Spinal cord (tissue), 10 donors: ENCODE measurements at places on chromosomes 3 and 15. TPM values are rescaled to one million over a fixed set of nuclear protein-coding genes. Genes with fewer than 3 reads are reported as not detected.

DNA sequence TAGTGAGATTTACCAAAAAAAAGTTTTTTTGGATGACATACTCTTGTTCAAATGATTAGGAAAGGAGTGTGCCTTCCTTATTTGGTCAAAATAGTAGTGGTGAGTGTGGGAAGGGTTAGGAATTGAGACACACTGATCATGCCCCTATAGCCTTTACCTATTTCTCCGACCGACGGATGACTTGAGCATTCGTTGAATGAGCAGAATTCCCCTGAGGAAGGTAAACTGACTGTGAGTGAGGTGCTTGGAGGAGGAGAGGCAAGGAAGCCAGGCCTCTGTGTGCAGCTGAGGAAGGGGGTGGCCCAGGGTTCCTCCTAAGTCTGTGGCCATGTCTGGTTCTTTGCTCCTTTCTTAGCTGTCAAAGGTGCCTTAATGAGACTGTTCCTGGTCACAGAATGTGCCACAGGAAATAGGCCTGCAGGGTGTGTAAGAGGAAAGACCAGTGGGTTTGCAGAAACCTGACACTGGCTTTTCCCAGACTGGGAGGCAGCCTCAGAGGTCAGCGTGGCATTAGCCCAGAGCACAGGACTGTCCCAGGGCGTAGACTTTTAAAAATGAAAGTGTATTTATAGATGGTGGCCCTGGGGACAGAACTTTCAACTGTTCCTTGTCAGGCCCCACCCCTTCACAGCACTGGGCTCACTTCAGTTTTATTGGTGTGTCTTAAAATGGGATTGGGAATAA, 307.7 kb upstream of the C2CD4B start:
- no peak for DNase-seq

Gene PLEKHO2
- 17.5 TPM for total RNA-seq

Gene PML
- 13.5 TPM for total RNA-seq

GRCh38 chr3:100114413-100115030, at the start of gene FILIP1L:
Gene FILIP1L (minus strand): TSS chr3:100114501.
- DNase-seq = no peak

Gene SNX1
- 51.6 TPM for total RNA-seq
